ENCODE measurements at places on chromosomes 2 and 18.

GRCh38 chr18:64017870-64018269 lies 48.0 kb downstream of the SERPINB8 start:
- no peak for DNase-seq

GRCh38 chr2:19102696-19103423 lies 255.6 kb downstream of the OSR1 start:
- DNase-seq, result no peak

DNA sequence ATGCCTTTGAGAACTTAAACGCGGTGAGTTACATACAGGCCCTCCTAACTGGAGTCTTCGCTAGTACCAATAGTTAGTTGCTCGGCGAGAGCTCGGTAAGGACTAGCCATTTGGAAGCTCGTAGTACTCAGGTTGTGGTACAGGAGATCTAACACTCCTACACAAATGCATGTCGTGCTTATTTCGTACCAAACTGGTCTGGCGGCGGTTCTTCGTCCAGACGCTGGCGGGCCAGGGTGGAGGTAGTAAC lies 346 bp upstream of the VRK2 start:
- no peak for DNase-seq

- DNase-seq, result no peak
Observed at GRCh38 chr2:197134206-197134605, 176.4 kb downstream of the ANKRD44 start.

GRCh38 chr2:122562775-122563174 lies 807.3 kb downstream of the TSN start:
- DNase-seq, result no peak

GRCh38 chr2:232857158-232857563 lies 12.9 kb upstream of the SNORC start:
- DNase-seq, result no peak

DNA sequence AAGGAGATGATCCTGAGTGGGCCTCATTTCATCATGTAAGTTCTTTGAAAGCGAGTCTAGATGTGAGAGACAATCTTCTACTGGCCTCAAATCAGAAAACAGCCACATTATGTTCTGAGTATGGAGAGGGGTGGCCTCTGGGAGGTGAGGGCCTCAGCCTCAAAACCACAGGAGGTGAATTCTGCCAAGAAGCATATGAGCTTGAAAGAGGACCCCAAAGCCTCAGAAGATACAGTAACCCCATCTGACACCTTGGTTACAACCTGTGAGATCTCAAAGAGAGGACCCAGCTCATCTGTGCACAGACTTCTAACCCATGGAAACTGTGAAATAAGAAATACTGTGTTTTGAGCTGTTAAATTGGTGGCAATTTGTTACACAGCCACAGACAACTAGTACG lies 200.1 kb downstream of the ARHGAP15 start:
- no peak for DNase-seq

- no peak for DNase-seq
Observed at GRCh38 chr2:232473467-232473890, 14.2 kb downstream of the ECEL1 start.

DNA sequence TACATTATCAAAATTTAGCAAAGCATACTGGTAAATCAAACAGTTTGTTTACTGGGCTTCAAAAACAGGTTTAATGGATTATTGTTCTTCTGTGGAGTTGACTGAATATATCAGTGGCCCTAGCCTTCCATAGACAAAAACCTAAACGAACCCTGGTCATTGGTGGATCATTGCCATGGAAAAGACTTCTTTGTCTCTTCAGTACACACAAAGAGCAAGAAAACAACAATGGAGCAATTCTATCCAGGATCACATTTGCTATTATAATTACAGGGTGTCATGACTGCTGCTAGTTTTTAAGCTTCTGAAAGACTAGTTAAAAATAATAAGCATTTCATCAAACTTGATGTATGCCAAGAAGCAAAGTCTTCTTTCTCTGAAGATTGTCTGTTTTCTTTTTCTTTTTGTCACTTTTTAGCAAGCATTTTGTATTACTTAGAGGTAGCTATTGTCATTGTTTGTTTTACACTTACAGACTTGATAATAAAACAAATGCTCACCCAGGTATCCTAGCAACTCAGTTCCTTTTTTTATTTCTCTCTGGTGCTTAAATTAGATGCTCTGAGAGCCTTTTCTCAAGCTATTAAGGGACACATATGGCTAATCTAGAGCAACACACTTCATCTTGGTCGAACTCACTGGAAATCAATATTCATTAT lies 1228.7 kb upstream of the DDX18 start:
- no peak for DNase-seq

- DNase-seq, result no peak
Observed at GRCh38 chr18:3912705-3913104, 462.7 kb downstream of the TGIF1 start.

- DNase-seq, result no peak
Observed at GRCh38 chr2:215981115-215981514, 32.2 kb downstream of the MREG start.

DNA sequence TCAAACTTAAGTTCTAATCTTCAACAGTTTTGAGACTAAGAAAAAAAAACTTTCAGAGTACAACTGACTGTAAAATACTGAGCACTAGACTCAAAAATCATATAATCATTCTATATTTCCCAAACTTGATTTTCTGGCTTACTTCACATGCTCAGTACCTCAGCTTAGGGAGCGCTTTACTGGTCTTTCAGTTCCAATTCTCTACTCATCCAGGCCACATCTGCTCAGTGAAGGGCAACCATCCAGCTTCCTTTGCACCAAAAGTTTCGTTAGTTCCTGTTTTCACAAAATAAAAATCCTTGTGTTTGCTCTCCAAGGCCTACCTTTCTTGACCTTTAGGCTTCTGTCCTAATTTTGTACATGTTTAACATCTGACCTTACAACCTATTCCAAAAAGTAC lies 287.6 kb upstream of the LRRTM1 start:
- DNase-seq, result no peak

DNA sequence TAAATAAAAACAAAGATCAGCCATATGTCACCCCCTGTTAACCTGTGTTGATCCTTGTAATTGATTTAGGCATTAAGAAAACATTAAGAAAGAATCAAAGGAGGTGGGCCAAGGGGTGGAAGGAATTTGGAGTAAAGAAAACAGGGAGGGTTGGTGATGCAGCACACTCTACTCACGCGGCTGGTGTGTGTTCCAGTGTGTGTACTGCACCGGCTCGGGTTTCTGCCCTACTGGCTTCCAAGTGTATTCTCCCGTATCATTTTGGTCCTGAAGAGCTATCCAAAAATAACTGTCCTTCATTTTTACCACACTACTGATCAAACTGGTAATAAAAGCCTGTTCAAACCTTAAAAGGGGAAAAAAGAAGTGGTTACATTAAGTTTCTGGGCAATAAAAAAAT lies 56.9 kb downstream of the PLA2R1 start:
- DNase-seq, result no peak

- DNase-seq, result no peak
Observed at GRCh38 chr2:128245813-128246212, 72.9 kb downstream of the HS6ST1 start.

DNA sequence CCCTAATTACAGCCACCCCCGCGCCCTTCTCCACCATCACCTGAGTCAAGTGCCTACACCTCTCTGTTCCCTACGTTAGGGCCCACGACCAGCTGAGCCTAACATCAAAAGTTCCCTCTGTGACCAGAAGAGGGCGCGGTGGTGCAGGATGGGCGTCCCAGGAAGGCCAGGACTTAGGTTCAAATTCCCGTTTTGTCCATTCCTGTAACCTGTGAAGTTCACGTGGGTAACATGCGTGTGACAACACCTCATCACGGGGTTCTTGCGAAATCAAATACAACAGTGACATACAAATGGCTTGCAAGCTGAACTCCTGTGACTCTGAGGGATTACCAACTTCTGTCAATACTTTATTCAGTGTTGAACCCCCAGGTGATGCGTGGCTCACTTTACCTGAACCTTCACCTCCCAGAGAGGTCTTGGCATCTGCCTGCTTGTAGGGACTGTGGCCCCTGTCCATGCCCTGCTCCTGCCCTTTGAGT lies 207.9 kb downstream of the ARL4C start:
- DNase-seq, result no peak

DNA sequence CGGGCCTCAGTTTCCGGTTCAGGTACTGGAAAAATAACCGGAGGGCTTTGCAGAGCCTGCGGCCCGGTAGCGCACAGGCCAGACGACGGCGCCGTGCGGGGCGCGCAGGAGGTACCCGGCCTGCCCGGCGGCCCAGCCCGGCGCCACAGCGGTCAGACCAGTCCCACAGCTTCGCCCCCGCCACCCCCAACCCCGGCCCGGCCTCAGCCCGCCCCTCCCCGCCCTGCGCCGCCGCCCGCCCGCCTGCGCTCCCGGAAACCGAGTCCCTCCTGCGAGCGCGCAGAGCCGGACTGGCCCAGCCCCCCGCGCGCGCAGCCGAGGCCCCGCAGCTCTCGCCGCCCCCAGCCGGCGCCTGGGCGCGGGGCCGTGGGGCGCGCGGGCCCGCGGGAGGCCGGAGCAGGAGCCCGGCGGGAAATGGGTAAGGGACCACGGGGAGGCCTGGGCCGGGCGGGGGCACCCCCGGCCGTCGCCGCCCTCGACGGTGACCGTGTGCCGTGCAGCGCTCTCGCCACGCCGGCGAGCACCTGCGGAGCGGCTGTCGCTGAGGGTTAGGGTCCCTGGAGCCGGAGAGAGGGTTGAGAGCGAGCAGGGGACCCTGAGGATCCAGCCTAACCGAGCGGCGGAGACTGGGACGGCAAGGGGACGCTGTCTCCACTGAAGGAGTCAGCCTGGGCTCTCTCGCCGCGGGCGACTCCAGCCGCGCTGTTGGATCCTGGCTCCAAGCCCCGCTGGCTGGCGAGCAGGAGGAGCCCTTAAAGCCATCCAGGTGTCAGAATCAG lies 16.5 kb upstream of the PSD4 start:
- DNase-seq, result no peak

DNA sequence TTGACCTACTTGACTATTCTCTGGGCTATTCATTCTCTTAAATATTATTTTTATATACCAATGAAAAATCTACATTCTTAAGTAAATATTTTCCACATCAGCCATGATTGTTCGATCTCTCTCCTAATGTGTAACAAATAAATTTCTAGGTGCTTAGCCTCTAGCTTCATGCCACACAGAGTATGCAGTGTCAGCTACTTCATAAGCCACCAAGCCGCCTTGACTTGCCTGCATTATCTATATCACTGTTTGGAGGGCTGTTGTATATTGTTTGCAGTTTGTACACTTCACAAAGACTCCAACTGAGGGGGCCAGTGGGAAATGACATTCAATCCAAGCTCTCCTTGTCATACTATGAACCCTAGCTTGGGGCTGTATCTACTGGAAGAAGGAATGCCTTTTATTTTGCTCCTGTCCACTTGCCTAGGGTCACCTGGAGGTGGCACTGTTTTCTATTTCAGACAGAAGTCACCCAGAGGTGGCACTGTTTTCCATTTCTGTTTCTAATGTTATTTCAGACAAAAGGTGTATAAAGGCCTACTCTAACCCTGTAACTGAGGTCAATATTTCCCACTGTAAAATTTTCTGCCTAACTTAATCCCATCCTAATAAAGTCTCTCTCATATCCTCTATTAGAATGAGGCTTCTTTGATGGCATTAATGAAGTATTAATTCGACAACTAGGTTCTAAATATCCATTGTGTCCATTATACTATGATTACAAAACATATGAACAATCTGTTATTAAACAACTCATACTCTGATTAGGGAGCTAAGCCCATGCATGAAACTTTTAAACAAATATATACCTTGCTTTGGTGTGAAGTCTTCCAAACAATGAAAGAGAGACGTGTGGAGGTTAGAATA lies 36.4 kb downstream of the COL5A2 start:
- DNase-seq, result peak; percentile 33

DNA sequence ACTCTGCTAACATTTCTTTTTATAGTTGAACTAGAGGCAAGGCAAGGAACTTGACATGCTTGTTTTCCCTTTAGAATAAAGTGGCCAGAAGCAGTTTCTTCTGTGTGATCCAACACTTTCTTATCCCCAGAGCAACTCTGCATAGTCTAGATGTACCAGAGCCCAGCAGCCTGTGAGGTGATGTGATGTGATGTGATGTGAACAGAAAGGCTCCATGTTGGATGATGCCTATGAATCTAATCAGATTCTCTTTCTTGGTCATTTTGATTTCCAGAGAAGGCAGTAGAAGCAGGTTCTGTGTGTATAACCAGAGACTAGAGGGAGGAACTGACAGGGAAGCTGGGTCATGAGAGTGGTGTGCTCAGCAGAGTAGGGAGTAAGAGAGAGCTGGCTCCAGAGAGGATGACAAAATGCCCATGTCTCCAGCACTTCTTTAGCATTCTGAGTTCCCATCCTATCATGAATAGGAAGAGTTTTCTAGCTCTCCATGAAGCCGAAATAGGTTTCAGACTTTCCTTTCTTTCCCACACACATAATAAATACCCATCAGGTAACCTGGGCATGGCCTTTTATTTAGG lies 31.0 kb upstream of the PTH2R start:
- DNase-seq, result no peak

DNA sequence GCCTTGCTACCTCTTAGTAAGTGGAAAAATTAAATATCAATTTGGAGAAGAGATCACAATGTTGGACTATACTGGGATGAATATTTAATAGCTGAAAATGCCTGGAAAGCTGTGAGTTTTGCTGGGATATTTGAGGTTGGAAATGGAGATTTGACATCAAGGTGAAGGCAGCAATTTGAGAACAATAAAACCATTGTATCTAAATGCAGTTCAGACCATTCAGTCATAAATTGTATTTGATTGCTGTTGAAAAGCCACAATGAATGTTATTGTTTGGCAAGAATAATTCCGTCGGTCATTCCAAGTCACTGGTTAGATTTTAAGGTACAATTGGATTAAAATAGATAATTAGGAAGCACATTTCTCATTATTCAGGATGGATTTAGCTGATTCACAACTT lies 325.6 kb downstream of the HRH4 start:
- no peak for DNase-seq

- DNase-seq, result no peak
Observed at GRCh38 chr18:2971741-2972552, 41.0 kb downstream of the LPIN2 start.

GRCh38 chr2:186780701-186781316 lies 68.2 kb downstream of the ZSWIM2 start:
- peak; percentile 50 for DNase-seq

GRCh38 chr2:201257381-201257955 lies 2.9 kb upstream of the CASP8 start:
- no peak for DNase-seq

DNA sequence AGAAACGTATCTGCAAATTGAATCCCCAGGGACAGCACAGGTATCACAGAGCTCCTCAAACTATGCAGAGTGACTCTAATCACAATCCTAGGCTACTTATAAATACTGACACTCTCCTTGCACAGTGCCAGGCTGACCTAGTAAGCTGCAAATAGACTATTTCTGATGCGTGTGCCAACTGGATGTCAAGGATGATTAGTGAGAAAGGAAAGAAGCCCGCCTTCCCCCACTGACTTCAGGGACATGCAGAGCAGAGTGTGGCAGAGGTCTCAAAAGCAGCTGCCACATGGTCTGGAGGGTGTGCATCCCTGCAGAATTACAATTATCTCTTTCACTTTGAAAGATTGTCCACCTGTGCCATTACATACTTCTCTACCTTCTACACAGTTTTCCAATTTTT lies 235.6 kb downstream of the CPS1 start:
- no peak for DNase-seq

- no peak for DNase-seq
Observed at GRCh38 chr2:2797797-2798196, 466.7 kb upstream of the MYT1L start.

GRCh38 chr2:189483980-189484740 lies 42.9 kb downstream of the WDR75 start:
- no peak for DNase-seq

GRCh38 chr18:3402982-3403451 lies 47.0 kb upstream of the TGIF1 start:
- DNase-seq, result no peak

- DNase-seq, result no peak
Observed at GRCh38 chr18:3665204-3665603, 215.2 kb downstream of the TGIF1 start.

Data from iPS DF 19.7 (cell line).